ENCODE measurements at places on chromosomes 6 and 20. TPM values are rescaled to one million over a fixed set of nuclear protein-coding genes. Genes with fewer than 3 reads are reported as not detected.

Gene ZC3H12D
- 0.24 TPM for total RNA-seq

Gene ZSCAN23
- total RNA-seq, result 4.5 TPM

Gene LST1
- not detected for total RNA-seq

Gene OR2H2
- total RNA-seq, result not detected

Gene ENPP3
- total RNA-seq, result 0.12 TPM

Gene MATN4
- not detected for total RNA-seq

All from hair follicle dermal papilla cell (primary cell).